ENCODE measurements at places on chromosomes 5 and 9.

DNA sequence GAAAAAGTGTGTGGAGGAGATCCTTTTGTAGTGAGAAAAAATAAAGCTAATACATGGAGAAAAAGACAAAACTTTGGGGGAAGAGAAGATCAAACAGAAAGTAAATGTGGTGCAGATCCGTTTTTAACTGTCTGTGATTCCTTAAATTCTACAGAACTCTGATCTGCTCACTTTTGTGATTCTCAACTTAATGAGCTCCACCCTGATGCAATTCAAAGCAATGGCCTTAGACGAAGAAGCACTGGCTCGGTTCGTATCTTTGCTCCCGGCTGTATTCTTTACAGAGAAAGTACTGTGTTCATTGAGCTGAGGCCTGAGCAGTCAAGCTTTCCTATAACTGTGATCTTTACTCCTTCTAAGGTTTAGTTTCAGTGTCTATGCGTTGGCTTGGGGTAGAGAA, 453.4 kb downstream of the DMAC1 start:
- DNase-seq: no peak

DNA sequence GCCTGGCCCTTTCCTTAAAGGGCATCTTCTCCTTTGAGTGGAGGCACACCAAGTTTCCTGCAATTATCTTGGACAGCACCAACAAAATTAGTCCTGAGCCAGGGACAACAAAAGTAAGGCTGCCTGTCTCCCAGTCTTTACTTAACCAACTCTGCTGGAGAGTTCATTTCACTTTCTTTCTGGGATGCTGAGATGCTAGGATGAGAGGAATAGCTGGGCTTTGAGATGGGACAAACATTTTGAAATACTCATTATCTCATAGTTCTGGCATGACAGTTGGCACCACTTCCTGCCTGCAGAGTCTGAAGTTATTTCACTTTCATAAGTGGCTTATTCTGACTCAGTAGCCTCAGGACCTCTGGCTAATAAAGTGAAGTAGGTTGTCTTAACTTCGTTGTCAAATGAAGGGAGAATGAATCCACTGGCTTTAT, 157.0 kb downstream of the C9orf152 start:
- no peak for DNase-seq

DNA sequence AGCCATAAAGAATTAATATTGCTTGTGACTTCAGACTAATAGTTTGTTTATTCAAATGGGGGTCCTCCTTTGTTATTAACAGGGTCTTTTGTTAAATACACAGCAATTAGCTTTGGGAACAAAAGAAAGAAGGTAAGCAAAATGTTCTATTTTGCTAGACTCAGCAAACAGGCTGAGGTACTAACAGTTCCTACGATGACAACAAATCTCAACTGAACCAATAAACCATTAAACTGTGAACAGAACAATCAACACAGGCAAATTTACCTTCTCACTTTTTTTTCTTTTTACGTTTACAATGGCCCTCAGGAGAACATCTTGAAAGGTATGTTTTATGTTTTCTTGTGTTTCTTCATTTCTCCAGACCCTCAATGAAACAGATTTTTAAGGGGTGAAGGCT, 207.2 kb downstream of the NFIB start:
- no peak for DNase-seq

GRCh38 chr9:133779516-133780403, 41.6 kb upstream of the SARDH start:
- DNase-seq: no peak

GRCh38 chr9:122020398-122020797, 72.7 kb downstream of the TTLL11 start:
- DNase-seq: no peak

DNA sequence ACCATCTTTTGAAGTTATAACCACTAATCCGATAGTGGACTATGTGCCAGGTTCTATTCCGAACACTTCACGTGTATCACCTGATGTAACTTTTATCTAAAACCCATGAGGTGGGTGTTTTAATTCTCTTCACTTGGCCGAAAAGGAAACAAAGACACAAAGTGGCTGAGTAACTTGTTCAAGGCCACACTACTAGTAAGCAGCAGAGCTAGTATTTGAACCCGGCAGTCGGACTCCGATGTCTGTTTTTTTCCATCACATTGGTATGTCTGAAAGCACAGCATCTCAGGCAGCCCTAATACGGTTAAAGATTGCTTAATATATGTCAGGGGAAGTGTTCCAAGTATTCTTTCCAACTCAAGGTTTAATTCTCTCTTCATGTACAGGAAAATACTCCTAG, 16.2 kb downstream of the FAM169A start:
- no peak for DNase-seq

- no peak for DNase-seq
Measured at GRCh38 chr9:120876842-120877240, at the start of gene PHF19. PHF19 (minus strand) TSS chr9:120877188; CDS start chr9:120874741, 2,447 bp downstream.

- no peak for DNase-seq
Measured at GRCh38 chr5:56339732-56340131, 106.6 kb upstream of the ANKRD55 start.

Measured in activated T-cell treated with anti-CD3 and anti-CD28 coated beads, Interleukin-2, amount 50 U/mL, for 4 hours (primary cell).